ENCODE measurements at places on chromosomes 11 and 22.

DNA sequence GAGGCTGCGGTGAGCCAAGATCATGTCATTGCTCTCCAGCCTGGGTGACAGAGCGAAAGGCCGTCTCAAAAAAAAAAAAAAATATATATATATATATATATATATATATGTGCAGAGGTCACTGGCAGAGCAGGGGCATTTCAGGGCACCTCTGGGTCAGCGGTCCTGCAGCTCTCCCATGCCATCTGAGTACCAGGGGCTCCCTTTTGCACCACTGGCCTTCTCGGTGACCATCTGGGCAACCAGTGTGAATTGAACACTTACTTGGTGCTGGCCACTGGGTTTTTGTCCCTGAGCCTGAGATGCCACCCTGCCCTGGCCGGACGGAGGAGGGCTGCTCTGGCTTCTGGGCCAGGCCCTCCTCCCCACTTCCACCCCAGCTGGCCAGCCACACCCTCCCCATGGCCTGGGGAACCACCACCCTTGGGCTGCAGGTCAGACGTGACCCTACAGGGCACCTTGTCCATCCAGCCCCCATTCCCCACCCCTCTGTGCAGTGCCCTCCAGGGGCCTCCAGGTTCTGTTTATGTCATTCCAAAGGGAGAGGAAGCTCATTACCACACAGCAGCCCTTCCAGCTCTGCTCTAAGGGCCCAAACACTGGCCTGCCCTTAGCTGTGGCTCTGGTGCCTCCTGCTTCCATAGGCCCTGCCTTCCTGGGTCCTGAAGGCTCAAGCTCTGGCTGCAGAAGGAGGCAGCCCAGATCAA lies 10.3 kb downstream of the MAPK8IP1 start:
- DNase-seq, result no peak

DNA sequence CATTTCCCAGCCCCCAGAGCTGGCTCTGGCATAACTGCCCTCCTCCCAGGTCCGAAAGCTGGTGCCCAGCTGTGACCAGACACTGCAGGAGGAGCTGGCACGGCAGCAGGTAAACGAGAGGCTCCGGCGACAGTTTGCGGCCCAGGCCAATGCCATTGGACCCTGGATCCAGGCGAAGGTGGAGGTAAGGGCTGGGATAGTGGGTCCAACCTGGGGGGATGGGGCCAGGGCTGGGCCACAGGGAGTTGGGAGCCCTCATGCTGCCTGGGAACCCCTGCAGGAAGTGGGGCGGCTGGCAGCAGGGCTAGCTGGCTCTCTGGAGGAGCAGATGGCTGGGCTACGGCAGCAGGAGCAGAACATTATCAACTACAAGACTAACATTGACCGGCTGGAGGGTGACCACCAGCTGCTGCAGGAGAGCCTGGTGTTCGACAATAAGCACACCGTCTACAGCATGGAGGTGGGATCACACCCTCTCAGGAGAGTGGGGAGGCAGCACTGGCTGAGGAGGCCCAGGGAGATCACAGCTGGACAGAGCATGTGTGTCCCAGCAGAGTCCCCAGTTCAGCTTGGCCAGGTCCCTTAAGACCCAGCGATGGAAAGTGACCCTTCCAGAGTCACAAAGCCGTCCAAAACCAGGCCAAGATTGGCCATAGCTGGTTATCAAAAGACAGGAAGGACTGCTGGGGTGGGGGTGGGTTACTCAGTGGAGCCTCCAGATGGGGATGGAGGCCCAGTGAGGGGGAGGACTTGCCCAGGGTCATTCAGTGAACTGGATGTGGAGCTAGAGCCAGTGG lies 7.0 kb downstream of the CTSF start:
- DNase-seq, result no peak

- DNase-seq, result no peak
Observed at GRCh38 chr22:45129703-45130524, 33.8 kb upstream of the NUP50 start.

DNA sequence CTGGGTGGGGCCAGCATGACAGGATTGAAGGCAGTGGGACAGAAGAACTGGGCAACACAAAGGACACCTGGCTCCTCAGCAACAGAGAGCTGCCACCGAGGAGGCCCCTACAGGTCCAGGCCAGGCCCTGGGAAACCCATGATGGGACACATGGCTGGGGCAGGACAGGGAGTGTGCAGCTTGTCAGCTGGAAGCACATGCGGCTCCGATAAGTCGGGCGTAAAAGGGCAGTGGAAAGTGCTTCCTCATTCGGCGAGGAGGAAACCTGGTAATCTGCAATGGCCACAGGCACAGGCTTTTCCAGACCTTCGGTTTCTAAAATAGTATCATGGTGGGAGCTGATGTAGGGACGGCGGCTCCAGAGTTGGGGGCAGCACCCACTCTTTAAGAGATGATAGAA lies 16.5 kb downstream of the GNAZ start:
- DNase-seq, result no peak

GRCh38 chr11:47433157-47433556 lies 6.9 kb upstream of the PSMC3 start:
- no peak for DNase-seq

- DNase-seq, result no peak
Observed at GRCh38 chr11:6927030-6927617, 898 bp downstream of the ZNF215 start.

- no peak for DNase-seq
Observed at GRCh38 chr11:26126741-26127140, 205.2 kb upstream of the ANO3 start.

- no peak for DNase-seq
Observed at GRCh38 chr22:45521178-45521577, 18.5 kb downstream of the FBLN1 start.

GRCh38 chr22:23033116-23033905 lies 37.0 kb upstream of the GNAZ start:
- DNase-seq, result no peak

- DNase-seq, result no peak
Observed at GRCh38 chr22:28883657-28883916, 215 bp downstream of the ZNRF3 start.

DNA sequence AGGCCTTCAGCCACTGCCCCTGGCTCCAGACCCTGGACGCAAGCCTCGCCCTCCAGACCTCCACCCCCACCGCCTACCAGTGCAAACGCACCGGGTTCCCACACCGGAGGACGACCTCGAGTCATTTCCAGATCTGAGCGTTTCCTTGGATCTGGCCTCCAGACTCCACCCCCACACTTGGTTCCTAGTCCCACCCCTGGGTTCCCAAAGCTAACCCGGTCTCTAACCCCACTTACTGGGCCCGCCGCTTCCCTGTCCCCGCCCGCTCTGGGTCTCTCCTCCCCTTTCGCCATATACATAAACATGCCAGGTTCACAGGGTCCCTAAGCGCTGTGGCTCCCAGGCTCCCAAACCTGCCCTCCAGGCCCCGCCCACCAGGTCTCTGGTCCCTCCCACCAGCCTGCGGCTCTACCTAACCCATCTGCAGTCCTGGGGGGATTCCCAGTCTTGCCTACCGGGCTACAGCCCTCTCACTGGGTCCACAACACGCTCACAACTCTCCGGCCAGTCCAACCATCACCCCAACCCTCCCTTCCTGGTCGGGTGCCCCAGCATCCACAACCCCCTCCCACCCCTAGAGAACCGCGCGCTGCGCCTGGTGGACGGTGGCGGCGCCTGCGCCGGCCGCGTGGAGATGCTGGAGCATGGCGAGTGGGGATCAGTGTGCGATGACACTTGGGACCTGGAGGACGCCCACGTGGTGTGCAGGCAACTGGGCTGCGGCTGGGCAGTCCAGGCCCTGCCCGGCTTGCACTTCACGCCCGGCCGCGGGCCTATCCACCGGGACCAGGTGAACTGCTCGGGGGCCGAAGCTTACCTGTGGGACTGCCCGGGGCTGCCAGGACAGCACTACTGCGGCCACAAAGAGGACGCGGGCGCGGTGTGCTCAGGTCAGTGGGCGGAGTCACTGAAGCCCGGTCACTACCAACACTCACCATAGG lies 36.7 kb downstream of the CD6 start:
- no peak for DNase-seq

- no peak for DNase-seq
Observed at GRCh38 chr11:65811764-65812475, 21.8 kb upstream of the SNX32 start.

- DNase-seq, result no peak
Observed at GRCh38 chr11:27616711-27617110, 83.5 kb downstream of the BDNF start.

DNA sequence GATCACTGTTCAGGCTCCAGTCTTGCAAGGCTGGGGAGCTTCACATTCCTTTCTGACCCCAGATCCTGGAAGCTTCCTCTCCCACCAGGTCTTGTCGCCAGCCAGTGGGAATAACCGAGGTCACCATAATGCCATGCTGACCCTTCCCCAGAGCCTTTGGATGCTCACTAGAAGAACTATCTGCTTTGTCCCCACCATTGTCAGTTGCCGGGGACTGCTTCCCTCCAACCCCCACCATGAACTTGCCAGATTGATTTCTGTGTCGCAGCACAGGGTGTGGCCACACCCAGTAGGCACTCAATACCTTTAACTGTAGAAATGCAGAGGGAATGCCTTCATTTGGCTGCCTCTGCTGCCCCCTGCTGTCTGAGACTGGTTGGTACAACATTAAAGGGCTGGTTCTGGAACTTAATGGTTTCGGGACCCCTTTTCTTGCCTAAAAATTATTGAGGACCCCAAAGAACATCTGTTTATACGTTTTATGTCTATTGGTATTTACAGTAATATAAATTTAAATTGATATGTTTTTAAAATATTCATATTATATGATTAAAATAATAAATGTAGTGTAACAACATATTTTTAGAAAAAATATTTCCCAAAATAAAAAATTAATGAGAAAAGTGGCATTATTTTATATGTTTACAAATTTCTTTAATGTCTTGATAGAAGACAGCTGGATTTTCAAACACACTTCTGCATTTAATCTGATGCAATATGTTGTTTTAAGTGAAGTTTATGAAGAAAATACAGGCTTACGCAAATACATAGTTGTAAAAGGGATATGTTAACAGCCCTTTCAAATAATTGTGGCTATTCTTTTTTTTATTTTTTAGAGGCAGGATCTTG lies 6.7 kb upstream of the GDPD5 start:
- peak; percentile 73 for DNase-seq

GRCh38 chr11:39542460-39542859 lies 1917.0 kb downstream of the LRRC4C start:
- DNase-seq, result no peak

DNA sequence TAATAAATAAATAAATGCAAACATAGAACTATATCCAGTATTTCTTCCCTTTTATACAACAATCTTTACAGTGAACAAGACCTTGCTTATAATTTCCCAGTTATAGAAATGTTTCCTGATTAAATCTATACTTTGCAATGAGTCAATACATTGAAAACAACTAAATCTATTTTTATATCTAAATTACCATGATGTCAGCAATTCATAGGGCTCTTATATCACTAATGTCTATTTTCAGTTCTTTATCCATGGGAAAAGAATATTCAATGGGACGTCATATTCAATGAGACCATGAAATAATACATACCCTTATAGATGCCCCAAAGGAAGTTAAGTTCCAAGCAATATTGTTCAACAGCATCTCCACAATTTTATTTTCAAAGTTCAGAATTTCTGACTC lies 359.9 kb downstream of the CASP12 start:
- DNase-seq, result no peak

GRCh38 chr11:128236506-128237498 lies 350.6 kb downstream of the ETS1 start:
- DNase-seq, result no peak

DNA sequence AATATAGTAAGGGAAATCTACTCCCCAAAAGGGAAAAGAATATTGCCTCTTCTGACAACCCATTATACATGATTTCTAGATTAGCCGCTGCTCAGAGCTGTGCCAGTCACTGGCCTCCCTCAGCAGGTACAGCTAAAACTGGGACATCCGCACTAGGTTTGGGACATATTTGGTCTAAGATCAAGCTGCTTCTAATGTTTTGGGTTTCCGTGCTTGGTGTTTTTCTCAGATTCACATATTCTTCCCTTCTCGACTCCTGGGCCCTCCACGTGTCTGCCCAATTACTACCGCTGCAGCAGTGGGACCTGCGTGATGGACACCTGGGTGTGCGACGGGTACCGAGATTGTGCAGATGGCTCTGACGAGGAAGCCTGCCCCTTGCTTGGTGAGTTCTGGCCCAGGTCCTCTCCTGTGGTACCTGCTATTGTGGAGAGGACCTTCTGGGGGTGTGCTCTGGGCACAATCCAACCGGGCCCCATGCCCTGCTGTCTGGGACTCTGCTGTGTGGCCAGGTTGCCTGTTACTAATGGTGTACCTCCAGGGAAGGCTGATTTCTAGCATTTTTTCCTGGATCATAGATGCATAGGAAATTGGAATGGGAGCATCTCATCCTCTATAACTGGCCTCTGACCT lies 138.1 kb upstream of the SORL1-AS1 start:
- no peak for DNase-seq

DNA sequence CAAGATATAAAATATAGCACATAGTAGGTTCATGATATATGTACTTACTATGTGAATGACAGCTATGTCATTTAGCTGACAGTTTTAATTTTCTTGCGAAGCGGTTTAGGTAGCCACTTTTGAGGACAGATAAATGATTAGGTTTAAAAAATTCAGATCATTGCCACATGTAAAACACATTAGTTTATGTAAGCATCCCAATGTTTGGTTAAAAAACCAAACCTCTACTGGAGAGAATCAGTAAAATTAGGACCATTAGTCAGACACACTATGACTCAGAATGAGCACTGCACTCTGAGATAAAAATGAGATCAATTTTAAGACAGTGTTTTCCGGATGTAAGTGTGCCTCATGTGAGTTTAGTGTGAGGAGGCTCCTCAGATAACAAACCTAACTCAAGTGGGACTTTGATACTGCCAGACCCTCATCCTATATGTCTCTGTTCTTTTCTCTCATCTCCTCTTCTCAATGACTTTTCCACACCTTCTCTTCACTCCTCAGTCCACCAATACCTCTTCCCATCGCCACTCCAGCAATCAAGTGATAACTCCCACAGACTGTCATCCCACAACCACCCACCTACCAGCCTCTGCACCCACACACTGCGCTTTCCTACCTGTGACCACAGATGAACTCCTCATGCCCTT lies 6.8 kb upstream of the OR2AT4 start:
- no peak for DNase-seq

- DNase-seq, result no peak
Observed at GRCh38 chr11:61109671-61110070, 7.4 kb downstream of the CD5 start.

GRCh38 chr11:35247863-35248262 lies 108.9 kb downstream of the CD44 start:
- DNase-seq, result no peak

DNA sequence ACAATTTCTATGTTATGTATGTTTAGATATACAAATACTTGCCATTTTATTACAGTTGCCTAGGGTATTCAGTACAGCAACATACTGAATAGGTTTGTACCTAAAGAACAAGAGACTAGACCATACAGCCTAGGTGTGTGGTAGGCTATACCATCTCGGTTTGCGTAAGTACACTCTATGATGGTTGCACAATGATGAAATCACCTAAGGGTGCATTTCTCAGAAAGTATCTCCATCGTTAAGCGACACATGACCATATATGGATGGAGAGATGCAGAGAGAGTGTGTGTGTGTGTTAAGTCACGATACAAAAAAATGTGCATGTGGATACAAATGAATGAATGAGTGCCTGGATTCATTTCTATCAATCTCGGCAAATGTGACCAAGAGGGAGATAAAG lies 37.7 kb downstream of the NARS2 start:
- DNase-seq, result no peak

- no peak for DNase-seq
Observed at GRCh38 chr11:128625746-128626145, 38.4 kb upstream of the ETS1 start.

All from activated CD4-positive, CD25-positive, alpha-beta regulatory T cell treated with anti-CD3 and anti-CD28 coated beads, Interleukin-2, amount 50 U/mL, for 16 hours (primary cell).